Central memory CD4-positive, alpha-beta T cell (primary cell): ENCODE measurements at places on chromosomes 12 and 14.
A peak's percentile ranks its signal among the peaks of the same experiment; 100 is the strongest.

DNA sequence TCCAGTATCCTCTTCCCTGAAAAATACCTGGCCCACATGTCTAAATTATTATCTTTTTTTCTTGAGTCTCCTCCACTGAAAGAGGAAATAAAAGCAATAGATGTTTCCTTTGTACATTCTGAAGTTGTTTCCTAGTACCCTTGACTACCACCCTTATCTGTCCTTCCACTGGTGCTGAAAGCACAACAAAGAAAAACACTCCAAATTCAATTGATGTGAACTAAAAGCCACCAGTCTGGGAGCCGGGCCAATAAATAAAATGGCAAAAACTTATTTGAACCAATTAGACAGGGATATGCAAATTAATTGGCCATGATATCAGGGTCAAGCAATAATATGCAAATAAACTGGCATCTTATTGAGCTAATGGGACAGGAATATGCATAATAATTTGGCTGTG, 330.5 kb downstream of the PAWR start:
- DNase-seq = no peak

DNA sequence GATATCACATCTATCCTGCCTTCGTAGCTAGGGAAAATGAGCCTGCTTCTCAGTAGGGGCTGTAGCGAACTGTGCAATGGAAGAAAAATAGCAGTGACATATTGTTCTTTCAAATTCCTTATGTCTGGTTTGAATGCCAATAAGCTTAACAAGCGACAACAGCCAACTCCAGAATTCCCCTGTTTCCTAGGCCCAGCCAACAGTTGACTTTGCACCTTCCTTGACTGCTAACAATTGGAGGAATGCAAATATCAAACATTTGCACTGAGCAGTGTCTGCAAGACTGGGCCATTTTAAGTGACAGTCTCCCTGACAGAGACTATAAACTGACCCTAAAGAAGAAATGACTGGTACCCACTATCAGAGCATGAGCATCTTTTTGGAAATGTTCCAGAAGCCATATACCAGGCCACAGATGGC, 12.0 kb upstream of the SERPINA1 start:
- no peak for DNase-seq

DNA sequence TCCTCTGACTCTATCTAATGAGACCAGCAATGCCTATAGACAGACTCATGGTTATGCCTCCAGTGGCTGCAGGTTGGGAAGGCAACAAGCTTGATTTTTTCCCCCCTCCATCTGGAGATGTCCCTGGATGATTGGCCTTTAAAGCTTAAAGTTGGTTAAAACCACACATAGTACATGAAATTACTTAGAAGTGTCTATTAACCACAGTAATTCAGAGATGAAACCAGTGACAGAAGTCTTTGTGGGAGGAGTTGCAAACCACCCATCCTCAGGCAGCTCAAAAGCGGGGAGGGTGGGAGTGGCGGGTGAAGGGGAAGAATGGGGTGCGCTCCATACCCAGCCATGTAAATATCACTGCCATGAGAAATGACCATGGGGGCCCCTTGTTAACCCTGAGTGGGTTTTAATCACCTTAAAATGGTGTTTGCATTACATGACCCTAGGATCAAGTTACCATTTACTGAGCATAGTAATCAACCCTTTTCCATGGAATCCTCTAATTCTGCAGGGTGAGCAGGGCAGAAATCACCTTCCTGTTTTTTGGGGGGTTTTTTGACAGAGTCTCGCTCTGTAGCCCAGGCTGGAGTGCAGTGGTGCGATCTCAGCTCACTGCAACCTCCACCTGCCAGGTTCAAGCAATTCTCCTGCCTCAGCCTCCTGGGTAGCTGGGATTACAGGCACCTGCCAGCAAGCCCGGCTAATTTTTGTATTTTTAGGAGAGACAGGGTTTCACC, 133.5 kb downstream of the FOXN3 start:
- DNase-seq = no peak

- no peak for DNase-seq
These were observed 15.0 kb upstream of the NR2C1 start for GRCh38 chr12:95088379-95088778.

GRCh38 chr12:89523843-89524540, 604 bp downstream of the GALNT4 start:
- DNase-seq = no peak

DNA sequence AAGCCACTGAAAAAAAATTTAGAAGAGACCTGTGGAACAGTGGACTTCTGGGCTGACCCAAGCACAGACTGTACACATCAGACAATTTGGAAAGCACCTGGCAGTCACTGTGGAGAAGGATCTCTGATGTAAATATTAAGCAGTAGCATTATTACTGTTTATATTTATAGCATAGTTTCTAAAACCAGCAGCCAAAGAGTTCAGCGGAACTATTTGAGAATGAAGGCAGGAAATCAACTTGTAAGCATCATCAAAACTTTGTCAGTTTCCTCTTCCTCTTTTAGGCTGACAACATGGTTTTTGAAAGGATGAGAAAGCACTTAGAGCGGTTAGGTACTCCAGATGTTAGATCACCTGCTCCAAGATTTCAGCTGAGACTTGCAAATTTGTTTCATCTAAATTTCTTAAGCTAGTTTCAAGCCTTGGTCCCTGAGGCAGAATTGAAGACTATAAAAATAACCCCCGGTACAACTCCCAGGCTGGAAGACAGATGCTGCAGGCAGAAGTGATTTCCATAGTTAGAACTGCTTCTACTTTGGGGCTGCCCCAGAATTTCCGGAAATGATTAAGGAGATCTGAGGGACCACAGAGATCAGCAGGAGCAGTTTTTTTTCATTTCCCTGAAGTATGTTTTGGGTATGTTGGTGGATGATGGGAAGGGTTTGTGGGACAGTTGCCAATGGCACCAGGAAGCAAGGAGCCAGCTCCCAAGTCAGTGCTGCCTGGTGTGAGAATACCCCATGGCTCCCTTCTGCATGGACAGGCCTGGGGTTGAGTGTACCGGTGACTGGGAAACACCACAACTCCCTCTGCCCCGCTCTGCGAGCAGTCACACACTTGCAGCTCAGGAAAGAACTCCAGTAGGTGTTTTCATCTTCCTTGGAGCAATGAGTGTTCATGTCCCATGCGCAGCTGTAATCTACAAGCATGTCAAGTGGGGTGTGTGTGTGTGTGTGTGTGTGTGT, 354.5 kb downstream of the NUAK1 start:
- DNase-seq = no peak

- DNase-seq = no peak
These were observed 83.5 kb downstream of the MAP1LC3B2 start for GRCh38 chr12:116642683-116643082.

GRCh38 chr14:101737414-101738339, 23.8 kb upstream of the PPP2R5C start:
- DNase-seq = peak; percentile 17

- peak; percentile 35 for DNase-seq
These were observed at the start of gene TMEM30B for GRCh38 chr14:61281186-61281947. TSS of gene TMEM30B (minus strand) at chr14:61281338. CDS start at chr14:61281147, 191 bp downstream.

DNA sequence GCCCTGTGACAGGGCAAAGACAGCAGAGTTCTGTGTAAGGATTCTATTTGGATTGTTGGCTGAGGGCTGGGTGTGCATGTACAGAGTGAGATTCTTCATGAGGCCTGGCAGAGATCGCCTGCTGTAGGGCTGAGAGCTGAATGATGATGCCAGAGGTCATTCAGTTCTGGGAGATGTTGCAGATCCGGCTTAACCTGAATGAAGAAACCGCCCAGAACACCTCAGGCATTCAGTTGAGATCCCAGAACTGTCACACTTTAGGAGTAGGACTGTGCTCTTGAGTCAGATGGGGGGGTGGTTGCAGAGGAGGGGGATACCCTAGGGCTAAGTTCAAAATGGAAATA, 5.8 kb upstream of the EVL start:
- no peak for DNase-seq

DNA sequence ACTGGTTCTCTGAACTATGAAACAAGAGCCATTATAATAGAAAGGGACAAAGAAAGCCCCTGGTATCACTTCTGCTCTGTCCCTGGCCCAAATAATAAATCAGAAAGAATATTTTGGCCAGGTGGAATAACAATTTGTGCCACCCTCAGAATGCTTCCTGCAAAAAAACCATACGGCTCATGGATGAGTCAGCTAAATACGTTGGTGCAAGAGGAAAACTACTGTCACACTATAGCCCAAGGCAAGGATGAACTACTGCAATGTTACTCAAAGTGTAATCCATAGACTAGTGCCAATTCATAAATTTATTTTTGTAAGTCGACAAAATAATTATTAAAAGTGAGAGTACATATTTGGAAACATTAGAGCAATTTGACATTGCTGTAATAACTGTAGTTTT, 68.2 kb downstream of the ANKS1B start:
- no peak for DNase-seq

DNA sequence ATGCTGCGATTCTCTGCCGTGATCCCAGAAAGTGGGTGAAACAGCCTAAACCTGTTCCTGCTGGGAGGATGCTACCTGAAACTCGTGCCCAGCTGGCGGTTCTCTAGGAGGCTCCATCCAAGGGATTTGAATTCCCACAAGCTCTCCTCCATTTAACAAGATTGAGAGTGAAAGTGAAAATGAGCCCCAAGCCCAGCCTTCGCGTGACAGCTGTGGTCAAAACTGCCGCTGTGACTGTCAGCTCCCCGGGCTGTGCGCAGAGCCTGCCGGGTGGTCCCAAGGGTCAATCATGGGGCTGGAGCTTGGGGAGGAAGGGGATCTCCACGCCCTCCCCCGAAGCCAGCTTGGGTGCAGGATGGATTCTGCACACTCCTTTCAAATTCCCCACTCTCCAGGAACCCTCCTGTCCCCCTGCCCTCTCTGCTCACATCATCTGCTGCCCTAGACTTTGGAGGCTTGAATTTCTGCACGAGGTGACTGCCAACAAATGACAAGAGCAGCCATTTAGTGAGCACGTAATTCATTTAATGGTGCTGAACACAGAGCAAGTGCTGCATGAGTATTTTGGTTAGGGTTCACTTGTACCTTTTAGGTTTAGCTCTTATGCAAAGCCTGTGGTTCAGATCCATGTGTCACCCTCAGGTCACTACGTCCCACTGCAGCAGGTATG, 5.3 kb downstream of the ASB2 start:
- DNase-seq = peak; percentile 31

- no peak for DNase-seq
These were observed 145.8 kb downstream of the DICER1 start for GRCh38 chr14:95011445-95012006.

GRCh38 chr12:40144023-40144422, 38.1 kb upstream of the SLC2A13 start:
- DNase-seq = no peak

GRCh38 chr14:49134940-49135339, 451.2 kb downstream of the RPS29 start:
- no peak for DNase-seq

DNA sequence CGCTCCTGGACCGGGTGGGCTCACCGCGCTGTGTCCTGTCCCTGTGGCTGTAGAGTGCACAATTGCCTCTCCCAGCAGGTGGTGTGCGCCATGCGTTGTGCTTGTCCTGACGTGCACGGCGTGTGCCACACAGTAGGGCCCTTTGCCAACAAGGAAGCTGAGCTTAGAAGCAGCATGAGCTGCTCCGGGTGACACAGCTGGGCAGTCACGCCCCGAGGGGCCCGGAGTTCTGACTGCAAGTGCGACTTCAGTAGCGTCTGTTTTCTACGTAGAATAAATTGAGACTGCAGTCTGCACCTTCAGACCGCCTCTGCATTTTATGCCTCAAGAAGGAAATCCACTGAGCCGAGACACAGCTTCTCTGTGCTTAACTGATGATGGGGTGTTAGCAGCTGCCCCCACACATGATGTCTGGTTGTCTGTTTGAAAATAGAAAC, 81.6 kb downstream of the ADGRD1 start:
- no peak for DNase-seq

GRCh38 chr12:103832048-103832997, 8.7 kb downstream of the NT5DC3 start:
- no peak for DNase-seq

DNA sequence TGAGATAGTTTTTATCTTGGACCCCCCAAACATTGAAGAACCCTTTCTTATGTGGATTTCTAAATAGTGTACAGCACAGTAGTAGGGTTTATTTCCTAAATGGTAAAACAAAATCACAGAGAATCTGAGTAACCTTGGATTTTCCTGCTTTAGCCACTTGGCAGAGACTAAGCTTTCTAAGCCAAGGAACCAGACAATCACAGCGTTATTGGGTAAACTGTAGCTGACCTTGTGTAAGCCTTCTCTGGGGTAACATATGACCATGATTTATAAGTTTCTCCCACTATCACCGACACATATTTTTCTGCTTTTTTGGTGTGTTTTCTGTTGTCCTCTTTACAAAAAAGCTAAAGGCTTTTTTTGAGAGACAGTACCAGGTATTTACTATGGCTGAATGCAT, 136.3 kb upstream of the PZP start:
- no peak for DNase-seq

DNA sequence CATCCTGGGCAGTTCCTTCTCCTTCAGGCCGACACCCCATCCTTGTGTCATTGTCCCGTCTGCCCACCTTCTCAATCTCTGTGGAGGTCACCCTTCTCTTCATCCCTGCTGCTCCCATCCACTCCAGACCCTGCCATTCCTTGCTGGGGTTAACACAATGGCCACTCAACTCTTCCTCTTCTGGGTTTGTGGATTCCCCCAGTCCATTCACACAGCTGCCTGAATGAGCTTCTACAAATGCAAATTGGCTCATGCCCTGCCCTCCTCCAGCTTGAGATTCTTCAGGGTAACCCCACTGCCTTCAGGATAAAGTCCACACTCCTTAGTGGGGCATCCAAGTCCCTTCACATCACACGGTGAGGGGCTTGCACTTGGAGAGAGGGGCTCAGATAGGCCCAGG, 17.2 kb upstream of the PRMT8 start:
- DNase-seq = no peak

- DNase-seq = peak; percentile 96
These were observed 9.8 kb downstream of the BCL11B start for GRCh38 chr14:99261912-99262787.

DNA sequence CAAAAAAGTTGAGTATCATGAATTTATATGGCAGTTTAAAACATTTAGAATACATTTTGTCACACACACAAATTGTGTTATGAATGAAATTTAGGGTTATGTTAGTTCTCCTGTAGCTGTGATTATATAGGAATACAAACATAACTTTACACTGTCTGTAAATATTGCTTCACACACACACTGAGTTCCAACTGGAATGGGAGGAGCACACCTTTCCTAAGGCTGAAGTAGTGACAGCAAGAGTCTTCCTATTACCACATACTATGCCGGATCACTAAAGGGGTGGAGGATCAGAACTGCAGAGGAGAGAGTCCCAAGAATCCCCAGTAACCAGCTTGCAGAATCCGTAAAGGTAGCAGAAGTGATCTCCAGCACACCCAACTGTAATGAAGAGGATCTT, 63.7 kb downstream of the DNAI7 start:
- no peak for DNase-seq

DNA sequence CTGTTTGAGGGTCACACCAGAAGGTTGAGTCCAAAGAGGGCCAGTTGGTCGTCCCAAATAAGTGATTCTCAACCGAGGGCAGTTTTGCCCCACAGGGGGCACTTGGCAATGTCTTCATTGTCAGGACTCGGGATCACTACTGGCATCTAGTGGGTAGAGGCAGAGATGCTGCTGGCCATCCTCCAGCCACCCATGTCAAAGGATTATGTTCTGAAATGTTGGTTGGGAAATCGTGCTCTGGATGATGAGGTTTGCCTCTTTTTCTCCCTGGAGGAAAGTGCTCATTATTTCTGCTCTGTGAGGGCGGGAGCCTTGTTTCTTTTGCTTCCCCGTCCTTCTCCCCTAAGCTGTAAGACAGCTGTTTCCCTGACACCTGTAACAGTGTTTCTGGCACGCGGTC, 3.6 kb downstream of the ZNF839 start:
- DNase-seq = no peak

GRCh38 chr14:100069161-100069800, 4.1 kb downstream of the EVL start:
- no peak for DNase-seq
